ENCODE measurements at places on chromosomes 4 and X. TPM values are rescaled to one million over a fixed set of nuclear protein-coding genes. Genes with fewer than 3 reads are reported as not detected.

MAGEB1 gene
- not detected for total RNA-seq

APOO gene
- total RNA-seq: 7.3 TPM

GRCh38 chrX:46707274-46707965, 51.5 kb downstream of the SLC9A7 start:
- no peak for DNase-seq

TMEM156 gene
- total RNA-seq: not detected

SOD3 gene
- total RNA-seq: 3.8 TPM

- no peak for DNase-seq
These were observed 244.2 kb upstream of the GRID2 start for GRCh38 chr4:92059615-92060014.

DNA sequence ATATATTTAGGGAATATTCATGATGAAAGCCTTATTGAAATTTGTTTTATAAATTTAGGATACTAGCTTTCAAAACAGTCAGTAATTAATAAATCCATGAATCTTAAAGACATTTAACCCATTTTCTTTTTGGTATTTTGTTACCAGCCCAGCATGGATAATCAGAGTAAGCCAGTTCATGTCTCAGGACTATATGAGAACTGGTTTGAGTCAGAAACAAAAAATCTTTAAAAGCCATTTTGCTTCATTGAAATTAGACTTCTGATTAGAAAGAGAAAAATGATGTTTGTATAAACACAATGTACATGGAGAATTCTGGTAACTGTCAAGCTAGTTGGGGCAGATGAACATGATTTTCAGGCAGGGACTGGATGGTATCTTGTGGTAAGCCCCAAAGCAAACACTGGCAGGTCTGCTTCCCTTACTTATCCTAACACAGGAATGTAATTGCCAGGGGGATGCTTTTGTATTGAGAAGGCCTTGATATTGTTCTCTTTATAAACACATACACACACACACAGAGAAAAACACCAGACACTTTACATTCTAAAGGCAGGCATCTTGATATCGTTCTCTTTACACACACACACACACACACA, 9.4 kb downstream of the ARHGAP10 start:
- peak; percentile 42 for DNase-seq

DNA sequence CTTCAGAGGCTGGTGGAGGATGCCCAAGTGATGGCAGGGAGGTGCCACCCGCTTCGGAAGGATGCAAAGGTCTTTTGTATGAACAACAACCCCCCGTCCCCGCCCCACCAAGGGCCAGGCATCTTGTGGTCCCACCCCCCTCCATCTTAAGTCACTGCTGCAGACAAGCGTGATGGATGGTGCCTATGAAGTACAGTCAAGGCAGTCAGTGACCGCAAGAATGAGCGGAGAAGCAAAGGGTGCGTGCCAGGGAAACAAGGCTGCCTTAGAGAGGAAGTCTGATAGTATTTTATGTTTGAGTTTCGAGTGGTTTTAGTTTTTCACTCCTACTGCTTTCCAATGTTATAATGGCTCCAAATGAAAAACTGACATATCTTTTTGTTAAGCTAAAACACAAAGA, 68.7 kb upstream of the GPM6B start:
- DNase-seq: no peak

GRCh38 chrX:11606408-11606807, 59.3 kb downstream of the ARHGAP6 start:
- no peak for DNase-seq

ETDB gene
- total RNA-seq: not detected

RIPPLY1 gene
- total RNA-seq: not detected

GRCh38 chr4:189785257-189785656, 155.4 kb upstream of the FRG1 start:
- no peak for DNase-seq

TCEANC gene
- total RNA-seq: 2.2 TPM

GLRA2 gene
- not detected for total RNA-seq
